ENCODE measurements at places on chromosomes 11 and 22.

DNA sequence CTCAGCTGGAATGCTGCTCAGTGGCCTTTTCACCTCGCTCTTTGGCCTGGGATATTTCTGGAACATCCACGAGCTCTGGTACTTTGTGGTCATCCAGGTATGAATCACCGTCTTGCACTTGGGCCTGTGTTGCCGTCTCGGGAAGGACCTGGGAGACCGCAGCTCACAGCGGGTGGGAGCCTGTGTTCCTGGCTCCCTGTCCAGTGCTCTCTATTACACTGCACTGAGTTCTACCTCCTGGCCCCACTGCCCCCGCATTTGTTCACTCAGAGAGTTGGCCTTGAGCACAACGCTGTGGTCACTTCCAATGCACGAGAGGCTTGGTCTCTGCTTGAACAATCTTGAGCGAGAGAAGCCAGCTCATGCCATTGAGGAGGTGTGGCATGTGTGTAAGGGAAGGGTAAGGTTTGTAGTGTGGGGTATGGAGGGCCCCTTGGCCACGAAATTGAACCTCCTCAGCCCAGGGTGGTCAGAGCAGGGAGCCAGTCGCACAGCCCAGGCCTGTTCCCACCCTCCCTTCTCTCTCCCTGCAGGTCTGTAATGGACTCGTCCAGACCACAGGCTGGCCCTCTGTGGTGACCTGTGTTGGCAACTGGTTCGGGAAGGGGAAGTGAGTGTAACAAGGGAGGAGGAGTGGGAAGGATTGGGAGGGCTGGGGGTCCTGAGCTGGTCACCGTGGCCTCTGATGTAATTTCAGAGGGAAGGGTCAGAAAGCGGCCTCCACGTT lies 16.2 kb downstream of the SLC37A2 start:
- no peak for DNase-seq

DNA sequence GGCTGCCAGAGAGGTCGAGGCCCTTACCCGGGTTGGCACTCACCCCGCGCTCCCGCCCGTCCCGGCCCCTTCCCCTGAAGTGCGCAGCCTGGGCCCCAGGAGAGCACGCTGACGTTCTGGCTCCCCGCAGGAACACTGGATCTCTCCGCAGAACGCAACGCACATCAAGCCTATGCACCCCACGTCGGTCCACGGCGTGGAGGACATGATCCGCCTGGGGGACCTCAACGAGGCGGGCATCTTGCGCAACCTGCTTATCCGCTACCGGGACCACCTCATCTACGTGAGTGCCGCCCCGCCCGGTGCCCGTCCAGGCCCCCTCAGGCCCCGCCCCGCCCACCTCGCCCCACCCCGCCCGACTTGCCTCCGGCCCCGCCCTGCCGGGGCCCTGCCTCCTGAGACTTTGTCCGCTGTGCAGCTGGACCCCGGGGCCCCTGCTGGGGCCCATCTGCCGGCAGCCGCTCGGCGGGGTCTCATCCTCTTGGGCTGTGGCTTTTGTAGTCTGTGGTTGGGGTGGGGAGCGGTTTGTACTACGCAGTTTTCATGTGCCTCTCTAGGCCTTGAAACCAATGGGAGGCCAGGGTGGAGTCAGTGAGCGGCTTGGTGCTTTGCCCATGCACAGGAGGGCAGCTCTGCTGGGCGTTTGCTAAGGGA lies 19.7 kb downstream of the MYO7A start:
- DNase-seq, result no peak

GRCh38 chr11:69384251-69385143 lies 90.5 kb downstream of the MYEOV start:
- no peak for DNase-seq

- DNase-seq, result no peak
Observed at GRCh38 chr11:126176853-126177470, 34.5 kb downstream of the RPUSD4 start.

DNA sequence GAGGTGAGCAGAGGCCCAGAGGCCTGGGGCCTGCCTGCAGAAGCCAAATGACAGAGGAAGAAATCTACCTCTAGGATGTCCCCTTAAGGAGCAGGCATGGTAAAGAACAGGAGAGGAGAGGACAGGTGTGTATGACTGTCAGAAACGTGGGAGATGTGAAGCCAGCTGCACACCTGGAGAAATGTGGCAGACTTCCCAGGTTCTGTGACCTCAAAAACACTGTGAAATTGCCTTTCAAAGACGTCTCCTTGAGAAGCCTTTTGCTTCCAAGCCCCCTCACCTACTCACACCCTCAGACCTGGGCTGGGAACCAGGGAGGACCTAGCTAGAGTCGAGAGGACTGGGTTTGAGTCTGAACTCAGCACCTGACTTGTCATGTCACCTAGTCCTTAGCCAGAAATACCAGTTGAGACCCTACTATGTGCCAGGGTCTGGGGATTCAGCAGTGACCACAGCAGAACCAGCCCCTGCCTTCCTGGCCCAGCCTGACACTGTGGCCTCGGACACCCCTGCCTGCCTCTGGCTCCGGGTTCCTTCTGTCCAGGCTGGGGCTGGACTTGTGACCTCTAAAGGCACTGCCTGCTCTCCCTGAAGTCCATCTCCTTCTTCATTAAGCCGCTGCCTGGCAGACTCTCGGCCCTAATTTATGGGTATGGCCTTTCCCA lies 5.6 kb downstream of the TPBGL start:
- no peak for DNase-seq

- DNase-seq, result no peak
Observed at GRCh38 chr11:72775288-72776110, 18.3 kb downstream of the STARD10 start.

GRCh38 chr22:47046411-47047065 lies 284.1 kb downstream of the TBC1D22A start:
- DNase-seq, result no peak

DNA sequence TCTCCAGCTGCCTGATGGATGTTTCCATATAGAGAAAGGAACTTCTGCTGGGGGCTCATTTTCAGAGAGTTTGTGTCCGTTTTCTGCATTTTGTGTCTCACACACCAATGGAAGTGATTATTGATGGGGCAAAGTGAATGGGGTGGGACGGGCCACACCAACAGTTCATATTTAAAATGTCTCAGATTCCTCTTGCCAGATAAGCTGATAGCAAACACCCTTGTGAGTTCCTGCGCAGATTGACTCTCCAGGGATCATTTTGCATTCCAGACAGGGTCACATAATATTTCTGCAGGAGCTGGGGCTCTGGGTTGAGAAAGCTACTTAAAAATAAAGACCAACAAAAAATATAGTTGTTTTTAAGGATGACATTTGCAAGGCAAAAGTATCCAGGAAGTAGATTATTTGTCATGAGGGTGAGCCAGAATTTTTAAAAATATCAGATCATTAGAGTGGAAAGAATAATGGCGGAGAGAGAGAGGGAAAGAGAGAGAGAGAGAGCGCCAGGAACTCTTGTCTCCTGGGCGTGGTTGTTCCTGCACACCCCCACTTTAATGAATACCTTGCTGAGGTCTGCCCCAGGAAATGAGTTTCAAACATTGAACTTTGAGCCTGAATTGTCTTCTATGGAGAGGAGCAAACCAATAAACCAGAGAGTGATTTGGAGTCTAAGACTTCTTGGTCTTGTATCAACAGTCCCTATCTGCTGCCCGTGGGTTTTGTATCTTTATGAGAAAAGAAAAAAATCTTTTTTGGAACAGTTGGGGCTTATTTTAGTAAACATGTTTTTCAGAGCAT lies 33.3 kb downstream of the MICAL2 start:
- no peak for DNase-seq

GRCh38 chr22:49233507-49234100 lies 594.1 kb downstream of the BRD1 start:
- no peak for DNase-seq

GRCh38 chr11:75388386-75389275 lies 10.7 kb upstream of the RPS3 start:
- peak; percentile 89 for DNase-seq

- peak; percentile 80 for DNase-seq
Observed at GRCh38 chr22:45577746-45578523, 75.3 kb downstream of the FBLN1 start.

DNA sequence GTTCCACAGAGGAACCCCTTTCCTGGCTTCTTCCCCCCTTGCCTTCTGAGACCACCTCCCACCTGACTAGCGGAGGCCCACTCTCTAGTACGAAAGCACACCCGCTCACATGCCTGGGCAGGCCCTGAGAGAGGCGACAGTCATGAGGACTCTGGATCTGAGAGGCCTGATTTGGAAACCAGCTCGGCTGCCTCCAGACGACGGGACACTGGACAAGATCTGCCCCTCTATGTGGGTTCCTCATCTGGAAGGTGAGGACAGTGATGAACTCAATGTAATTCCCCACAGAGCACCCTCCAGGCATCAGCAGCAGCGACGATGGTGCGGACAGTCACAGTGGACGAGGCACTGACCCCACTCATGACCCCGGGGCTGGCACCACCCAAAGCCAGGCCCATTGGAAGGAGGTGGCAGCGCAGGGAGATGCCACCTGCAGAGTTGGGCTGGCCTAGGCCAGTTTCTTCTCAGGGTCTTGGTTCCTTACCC lies 7.5 kb downstream of the SULT4A1 start:
- DNase-seq, result no peak

DNA sequence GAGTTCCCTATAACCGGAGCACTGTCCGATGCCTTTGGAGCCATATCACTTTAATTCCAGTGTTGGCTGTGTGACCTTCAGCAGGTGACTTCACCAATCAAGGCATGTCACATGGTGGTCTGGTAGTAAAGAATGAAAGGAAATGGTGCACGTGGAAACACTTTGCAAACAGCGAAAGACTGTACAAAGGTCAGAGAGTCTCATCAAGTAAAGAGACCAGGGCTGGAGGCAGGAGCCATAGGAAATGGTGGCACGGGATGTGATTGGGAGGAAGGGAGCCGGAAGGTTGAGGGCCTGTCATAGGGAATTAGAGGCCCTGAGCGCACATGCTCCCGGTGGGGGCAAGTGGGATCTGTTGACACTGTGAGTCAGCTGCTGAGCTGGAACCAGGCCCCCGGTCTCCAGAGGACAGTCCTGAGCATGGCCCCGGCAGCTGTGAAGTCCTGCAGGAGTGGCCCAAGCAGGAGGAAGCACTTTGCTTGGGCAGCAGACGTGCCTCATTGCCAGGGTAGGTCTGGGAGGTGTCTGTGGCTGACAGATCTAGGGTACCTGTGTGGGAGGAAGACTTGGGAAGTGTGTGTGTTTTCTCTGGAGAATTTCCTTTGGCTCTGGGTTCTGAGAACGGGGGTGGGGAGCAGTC lies 2.0 kb downstream of the DAGLA start:
- no peak for DNase-seq

- DNase-seq, result no peak
Observed at GRCh38 chr11:104064034-104064630, 27.7 kb downstream of the DDI1 start.

GRCh38 chr11:64060861-64061444 lies 25.2 kb downstream of the FLRT1 start:
- DNase-seq, result peak; percentile 76

DNA sequence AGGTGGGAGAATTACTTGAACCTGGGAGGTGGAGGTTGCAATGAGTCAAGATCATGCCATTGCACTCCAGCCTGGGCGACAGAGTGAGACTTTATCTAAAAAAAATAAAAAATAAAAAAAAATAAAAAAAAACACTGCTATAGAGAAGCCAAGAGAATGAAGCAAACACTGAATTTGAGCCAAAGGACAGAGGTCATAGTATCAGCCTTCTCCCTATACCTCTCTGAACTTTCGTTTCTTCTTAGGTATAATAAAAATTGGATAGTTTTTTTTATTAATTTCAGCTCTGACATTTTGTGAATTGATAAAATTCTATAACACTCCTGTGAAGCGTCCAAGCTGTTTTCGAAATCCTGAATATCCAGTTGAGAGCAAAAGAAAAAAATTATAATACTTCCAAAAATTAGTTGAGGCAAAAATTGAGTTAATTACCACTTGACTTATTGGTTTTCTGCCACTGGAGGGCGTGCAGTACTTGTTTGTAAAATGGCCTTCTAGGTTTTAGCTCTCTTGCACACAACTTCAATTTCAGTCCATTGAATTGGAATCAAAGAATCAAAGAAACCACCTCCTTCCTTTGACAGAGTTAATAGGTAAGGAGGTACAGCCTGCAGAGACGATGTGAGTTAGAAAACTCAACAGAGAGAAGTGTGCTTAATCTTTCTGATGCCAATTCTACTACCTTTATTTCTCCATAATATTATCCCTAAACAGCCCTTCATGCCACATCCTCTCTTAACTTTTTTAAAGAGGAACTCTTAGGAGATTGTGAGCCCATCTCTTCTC lies 143.2 kb downstream of the BBOX1 start:
- peak; percentile 73 for DNase-seq

- DNase-seq, result no peak
Observed at GRCh38 chr11:96317571-96317970, 25.4 kb downstream of the MAML2 start.

GRCh38 chr11:129436573-129436972 lies 60.9 kb downstream of the BARX2 start:
- no peak for DNase-seq

- no peak for DNase-seq
Observed at GRCh38 chr22:27443306-27443705, 358.2 kb downstream of the MN1 start.

DNA sequence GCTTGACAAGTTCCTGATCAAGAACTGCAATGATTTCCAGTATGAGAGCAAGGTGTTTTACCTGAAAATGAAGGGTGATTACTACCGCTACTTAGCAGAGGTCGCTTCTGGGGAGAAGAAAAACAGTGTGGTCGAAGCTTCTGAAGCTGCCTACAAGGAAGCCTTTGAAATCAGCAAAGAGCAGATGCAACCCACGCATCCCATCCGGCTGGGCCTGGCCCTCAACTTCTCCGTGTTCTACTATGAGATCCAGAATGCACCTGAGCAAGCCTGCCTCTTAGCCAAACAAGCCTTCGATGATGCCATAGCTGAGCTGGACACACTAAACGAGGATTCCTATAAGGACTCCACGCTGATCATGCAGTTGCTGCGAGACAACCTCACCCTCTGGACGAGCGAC lies 12.0 kb downstream of the YWHAH start:
- no peak for DNase-seq

DNA sequence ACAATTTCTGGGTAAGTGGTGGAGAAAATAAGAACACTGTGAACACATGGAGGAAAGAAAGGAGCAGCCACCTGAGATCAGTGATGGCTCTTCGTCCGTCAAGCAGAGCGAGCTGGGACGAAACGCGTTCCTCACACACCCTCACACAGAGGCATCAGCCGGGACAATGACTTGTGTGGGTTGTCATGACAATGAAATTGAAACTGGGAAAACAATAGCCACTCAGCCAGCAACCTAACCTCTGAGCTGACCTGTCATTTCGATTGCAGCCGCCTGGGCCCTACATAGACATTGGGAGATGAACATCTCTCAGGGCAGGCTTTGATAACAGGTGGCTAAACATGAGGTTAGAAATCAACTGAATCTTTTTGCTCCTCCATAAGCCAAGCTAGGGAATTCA lies 51.3 kb downstream of the TRIM29 start:
- DNase-seq, result no peak
